Retina (tissue), 1 donor: ENCODE measurements at places on chromosomes 2 and 18.

GRCh38 chr2:156492979-156493378 lies 56.8 kb downstream of the GPD2 start:
- DNase-seq, result no peak

- DNase-seq, result no peak
Measured at GRCh38 chr2:240225660-240226475, 85.4 kb upstream of the OTOS start.

GRCh38 chr2:236177604-236177966 lies 9.4 kb upstream of the GBX2 start:
- DNase-seq, result peak; percentile 76

DNA sequence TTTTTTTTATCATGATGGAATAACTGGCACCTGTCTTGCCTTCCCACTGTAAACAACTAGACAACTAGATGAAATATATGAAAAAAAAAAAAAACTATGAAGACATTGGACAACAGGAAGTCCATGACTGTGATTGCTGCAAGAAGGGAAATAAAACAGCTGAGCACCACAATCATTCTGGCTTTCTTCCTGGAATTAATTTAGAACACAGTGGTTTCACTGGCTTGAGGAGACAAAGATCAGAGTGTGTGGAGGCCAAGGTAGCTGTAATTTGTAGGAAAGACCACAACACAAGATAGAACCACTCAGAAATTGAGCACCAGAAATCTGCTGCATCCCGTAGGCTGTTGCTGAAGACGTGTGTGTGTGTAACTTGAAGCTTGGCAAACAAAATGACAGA lies 121.1 kb upstream of the PID1 start:
- no peak for DNase-seq

DNA sequence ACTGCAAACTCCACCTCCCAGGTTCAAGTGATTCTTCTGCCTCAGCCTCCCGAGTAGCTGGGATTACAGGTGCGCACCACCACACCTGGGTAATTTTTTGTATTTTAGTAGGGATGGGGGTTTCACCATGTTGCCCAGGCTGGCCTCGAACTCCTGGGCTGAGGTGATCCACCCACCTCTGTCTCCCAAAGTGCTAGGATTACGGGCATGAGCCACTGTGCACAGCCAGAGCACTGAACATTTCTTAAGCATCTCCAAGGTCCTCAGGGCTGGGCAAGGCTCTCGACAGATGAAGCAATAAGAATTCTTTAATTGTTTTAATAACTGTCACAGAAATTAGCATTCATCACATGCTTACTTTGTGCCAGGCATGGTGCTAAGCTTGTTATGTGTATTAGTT lies 4.1 kb downstream of the ATOH8 start:
- DNase-seq, result no peak

GRCh38 chr2:181785691-181786344 lies 105.5 kb upstream of the NEUROD1 start:
- DNase-seq, result no peak

DNA sequence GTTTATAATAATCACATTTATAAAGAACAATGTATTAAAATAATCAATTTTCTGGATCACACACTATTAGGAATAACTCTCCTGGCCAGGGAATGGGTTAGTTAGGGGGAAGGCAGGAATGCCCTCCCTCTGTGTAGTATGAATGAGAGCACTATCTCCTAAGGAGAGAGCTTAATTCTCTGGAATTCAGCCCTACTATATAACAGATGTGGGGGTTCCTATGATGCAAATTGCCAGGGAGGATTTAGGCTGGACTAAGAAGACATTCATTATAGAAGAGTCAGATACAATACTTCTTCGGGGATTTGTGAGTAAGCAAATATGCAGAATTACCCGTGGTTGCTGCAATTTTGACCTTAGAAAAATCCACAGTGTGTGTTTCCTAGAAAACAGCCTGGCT lies 250.1 kb upstream of the VRK2 start:
- DNase-seq, result no peak

GRCh38 chr2:25566694-25567093 lies 106.7 kb downstream of the DTNB start:
- no peak for DNase-seq

- DNase-seq, result peak; percentile 94
Measured at GRCh38 chr2:161237392-161238264, 70.6 kb upstream of the PSMD14 start.

GRCh38 chr2:107062173-107062572 lies 176.2 kb upstream of the ST6GAL2 start:
- DNase-seq, result peak; percentile 16

GRCh38 chr18:8912348-8913326 lies 189.9 kb upstream of the NDUFV2 start:
- peak; percentile 66 for DNase-seq

DNA sequence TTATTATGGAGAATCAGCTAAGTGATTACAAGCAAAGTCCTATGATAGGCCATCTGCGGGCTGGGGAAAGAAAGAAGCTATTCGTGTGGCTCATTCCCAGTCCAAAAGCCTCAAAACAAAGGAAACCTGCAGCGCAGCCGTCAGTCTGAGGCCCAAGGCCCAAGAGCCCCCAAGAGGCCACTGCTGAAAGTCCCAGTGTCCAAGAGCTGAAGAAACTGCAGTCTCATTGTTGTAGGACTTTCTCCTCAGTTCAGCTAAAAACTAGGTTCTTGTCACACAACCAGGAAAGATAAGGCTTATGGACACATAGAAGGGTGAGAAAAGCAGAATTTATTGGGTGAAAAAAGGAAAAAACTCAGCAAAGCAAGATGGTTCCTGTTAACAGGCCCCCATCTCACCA lies 143.2 kb downstream of the RHBDD1 start:
- peak; percentile 26 for DNase-seq

GRCh38 chr2:82994151-82994550 lies 1464.9 kb downstream of the SUCLG1 start:
- no peak for DNase-seq

DNA sequence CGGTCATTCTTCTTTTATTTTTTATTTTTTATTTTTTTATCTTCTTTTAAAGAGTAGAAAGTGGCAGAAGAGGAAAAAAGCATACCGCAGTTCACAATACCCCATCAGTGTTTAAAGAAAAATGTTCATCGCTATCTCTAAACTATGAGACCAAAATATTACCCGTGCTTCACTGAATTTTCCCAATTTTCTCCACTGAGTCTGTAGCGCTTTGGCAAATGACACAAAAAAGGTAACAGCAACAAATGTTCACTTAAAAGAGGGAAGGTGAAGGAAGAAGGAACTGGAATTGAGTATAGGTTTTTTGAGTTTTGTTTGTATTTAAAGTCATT lies 15.1 kb upstream of the RIOK3 start:
- no peak for DNase-seq

DNA sequence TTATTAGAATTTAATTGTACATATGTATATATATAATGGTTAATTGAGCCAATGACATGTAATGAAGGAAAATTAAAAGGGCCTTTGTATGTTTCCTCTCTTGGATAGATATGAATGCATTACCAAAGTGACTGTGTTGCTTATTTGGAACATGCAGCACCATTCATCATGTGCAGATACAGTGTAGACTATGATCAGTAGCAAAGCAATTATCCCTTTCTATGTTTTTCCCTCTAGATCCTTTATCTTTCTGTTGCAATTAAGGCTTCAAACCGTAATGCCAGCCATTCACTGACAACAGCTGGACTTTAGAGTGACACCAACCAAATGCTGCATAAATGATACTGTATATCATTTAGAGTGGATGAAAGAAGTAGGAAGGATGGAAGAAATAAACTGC lies 565.2 kb downstream of the NRXN1 start:
- no peak for DNase-seq

- DNase-seq, result no peak
Measured at GRCh38 chr2:106054321-106054720, 139.8 kb downstream of the UXS1 start.

DNA sequence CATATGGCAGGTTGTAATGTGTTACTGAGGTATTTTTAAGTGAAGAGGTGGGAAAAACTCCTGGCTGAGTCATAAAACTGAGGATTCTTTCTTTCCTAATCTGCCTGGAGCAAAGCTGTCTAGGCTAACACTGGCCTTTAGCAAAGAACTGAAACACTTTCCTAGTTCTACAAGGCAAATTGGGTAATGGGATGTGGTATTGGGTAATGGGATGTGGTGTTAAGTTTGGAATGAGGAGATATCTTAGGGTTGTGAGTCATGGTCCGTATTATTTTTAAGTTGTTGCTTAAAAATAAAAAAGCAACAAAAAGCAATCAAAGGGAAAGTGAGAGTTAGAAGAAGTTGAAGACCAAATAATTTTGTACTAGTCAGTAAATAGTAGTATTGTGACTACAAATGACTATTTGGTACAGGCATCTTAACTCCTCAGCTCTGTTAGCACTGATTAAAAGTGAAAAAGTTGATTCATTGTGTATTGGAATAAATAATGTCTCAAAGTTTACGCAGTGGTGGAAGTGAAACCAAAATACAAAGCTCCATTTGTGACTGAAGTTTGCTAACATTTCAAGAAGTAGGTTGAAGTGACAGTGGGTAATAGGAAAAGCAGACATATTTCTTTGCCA lies 216.8 kb downstream of the CAMKMT start:
- DNase-seq, result no peak

- DNase-seq, result no peak
Measured at GRCh38 chr18:79680891-79681339, 1.3 kb downstream of the CTDP1 start.

- DNase-seq, result no peak
Measured at GRCh38 chr2:101956465-101957438, 35.0 kb upstream of the IL1R2 start.

DNA sequence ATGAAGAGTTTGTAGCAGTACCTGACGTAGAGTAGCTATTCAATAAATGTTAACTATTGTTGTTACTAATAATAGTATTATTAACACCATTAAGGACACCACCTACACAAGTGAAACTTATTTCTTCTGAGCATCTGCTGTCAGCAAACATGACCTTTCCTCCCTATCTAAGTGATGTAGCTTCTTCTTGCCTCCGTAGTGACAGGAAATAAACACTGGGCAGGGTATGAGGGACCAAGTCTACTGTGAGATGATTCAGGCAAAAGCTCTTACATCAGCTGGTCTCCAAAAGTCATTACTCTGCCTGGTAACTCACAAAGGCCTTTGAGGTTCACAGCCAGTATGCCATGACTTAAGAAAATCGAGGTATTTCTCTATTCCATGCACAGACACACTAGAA lies 750.5 kb downstream of the CPS1 start:
- DNase-seq, result no peak

DNA sequence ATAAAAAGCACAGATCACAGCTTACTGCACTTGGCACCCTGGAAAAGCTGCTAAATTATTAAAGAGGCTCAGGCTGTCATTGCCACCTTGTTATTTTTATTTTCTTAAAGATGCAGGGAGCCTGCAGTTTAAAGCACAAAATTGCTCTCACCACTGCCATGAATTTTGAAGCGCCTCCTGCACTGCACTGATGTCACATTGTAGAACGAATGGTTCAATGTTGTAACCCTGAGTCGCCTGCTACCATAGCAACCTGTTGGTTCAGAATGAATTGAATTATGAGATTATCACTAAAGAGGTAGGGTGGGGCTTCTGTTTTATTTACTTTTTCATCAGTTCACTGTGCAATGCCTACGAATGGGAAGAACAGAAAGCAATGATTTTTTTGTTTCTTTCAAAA lies 16.5 kb downstream of the SCG2 start:
- DNase-seq, result no peak

DNA sequence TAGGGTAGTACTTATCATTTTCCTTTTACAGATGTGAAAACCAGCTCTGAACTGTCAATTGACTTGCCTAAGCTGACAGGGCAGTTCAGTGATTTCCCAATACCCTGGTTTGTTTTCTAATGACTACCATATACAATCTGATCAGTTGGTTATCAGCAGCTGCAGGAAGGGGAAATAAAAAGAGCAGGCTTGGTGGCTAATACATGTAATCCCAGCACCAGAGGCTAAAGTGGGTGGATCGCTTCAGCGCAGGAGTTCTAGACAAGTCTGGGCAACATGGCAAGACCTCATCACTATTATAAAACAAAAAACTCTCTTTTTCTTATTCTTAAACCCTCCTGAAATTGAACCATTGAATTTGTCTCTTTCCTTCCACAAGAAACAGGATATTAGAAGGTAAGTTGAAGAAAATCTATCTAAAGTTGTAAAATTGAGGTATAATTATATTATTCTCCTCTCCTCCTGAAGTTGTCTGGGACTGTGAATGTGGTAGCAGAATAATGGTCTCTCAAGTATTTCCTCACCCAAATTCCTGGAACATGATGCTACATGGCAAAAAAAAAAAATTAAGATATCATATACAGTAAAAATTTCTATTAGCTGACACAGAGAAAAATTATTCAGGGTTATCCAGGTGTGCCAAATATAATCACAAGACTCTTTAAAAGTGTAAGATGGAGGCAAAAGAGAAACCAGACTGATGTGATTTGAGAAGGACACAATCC lies 1441.6 kb downstream of the SUCLG1 start:
- DNase-seq, result no peak
